ENCODE measurements at places on chromosomes 11 and 22.
A peak's percentile ranks its signal among the peaks of the same experiment; 100 is the strongest.

GRCh38 chr11:133476570-133477250 is 55.6 kb downstream of the OPCML start:
- DNase-seq, result no peak

DNA sequence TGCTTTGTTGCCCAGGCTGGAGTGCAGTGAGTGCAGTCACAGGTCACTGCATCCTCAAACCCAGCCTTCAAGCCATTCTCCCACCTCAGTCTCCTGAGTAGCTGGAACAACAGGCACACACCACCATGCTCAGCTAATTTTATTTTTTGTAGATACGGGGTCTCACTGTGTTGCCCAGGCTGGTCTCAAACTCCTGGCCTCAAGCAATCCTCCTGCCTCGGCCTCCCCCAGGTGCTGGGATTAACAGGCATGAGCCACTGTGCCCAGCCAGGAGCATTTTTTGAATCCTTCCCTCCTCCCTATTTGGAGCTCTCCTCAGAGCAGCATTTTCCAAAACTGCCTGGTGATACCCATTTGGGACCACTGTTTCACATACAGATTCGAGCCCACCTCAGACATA is 77.2 kb downstream of the NCAPD3 start:
- DNase-seq, result no peak

GRCh38 chr11:117754030-117754429 is 43.0 kb downstream of the DSCAML1 start:
- DNase-seq, result no peak

- no peak for DNase-seq
Observed at GRCh38 chr22:31651664-31652063, 10.4 kb downstream of the PISD start.

DNA sequence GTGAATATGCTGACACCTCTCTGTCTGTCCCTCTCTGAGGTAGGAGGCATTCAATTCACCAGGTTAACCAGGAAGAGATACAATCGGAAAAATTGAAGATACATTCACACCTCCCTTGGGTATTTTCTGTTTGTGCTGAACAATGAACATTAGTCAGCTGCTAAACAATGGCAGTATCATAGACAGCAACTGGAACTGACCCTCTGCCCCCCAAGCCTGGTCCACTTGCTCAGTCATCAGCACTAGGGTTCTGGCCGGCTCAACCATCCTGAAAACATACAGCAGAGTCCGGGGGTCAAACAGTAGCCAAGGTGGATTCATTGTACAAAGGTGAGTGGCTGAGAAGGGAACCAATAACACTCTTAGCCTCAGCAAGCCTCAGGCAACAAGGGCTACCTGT is 4.0 kb downstream of the NECTIN1 start:
- DNase-seq, result no peak

GRCh38 chr11:107962181-107962580 is 33.9 kb downstream of the RAB39A start:
- no peak for DNase-seq

- no peak for DNase-seq
Observed at GRCh38 chr11:108237058-108237481, 14.2 kb downstream of the ATM start.

GRCh38 chr11:64094463-64095260 is 58.9 kb downstream of the FLRT1 start:
- peak; percentile 56 for DNase-seq

GRCh38 chr11:117231842-117232091 is at the start of gene PCSK7:
TSS of gene PCSK7 (minus strand) at chr11:117232073. CDS start at chr11:117229844, 2,229 bp downstream.
- DNase-seq, result no peak

DNA sequence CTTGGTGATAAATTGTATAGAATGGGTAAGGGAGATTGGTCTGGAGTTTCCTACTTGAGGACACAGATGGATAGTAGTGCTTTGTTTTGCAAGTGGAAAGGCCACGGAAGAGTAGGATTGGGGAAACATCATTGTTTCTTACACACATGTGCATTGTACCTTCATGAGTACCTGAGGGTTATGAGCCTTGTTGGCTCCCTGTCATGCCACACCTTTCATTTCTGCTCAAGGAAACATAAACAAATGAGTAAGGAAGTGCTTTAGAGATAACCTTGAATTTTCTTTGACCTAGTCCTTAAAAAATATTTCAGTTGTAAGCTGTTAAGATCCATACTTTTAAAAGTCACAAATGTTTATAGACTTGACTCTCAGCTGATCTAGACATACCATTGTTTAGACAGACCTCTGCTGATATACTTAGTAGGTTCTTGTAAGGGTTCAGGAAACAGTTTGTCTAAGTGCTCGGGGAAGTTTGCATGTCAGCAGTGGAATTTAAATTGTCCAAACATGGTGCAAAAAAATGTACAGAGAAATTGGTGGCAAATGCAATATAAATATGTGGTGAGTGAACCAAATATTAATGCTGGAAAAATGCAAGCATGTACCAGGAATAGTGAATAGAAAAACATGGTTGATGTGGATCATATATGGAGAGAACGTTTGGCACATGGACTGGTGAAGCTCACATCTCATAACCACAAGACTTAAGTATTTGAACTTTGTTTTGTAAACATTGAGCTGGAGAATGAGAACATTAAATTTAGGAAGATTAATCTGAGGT is 40.9 kb downstream of the GAS2 start:
- DNase-seq, result no peak

DNA sequence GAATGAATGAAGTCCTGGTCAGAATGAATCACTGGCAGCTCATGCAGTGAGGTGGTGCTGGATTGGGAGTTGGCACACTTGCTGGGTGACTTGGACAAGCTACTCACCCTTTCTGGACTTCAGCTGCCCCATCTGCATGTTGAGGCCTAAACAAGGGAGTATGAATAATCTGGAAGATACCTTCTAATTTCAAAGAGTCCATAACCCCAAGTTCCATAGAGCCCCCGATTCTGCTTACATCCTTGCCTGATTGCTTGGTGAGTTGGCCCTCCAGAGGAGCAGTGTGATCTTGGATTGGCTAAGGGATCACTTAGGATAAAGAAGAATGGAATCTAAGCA is 18.3 kb upstream of the ACCSL start:
- DNase-seq, result no peak

DNA sequence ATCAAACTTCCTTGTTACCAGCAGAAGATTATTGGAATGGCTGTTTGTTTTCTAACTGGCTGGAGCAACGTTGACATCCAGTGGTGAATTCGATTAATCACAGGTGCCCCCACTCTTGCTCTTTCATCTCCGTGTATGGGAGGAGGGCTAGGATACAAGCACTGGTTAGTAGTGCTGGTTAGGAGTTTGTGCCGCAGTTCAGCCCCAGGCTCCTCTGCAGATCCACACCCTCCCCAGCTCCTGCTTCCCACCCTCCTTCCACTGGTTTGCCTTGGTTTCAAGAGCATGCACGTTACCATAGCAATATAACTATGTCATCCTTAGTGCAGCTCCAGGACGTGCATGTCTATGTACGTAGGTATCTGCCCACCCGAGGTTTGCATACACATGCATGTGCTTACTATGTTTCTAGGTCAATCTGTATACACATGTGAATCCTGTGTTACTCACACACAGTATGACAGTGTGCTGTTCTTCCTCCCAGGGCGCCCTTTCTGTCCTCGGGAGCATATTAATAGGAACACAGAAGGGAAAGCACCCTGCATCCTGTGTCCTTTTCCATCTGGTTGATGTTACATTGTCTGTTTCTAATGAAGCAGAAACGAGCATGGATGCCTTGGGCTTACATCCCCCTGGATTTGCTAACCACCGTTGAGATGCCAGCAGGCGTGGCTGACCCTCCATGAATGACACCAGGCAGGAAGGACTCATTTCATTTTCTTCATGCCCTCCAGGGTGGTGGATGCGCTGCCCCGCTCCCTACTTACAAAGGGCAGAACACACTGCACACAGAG is 539.3 kb downstream of the OPCML start:
- no peak for DNase-seq

GRCh38 chr11:62965574-62965973 is 19.2 kb downstream of the SLC22A6 start:
- DNase-seq, result peak; percentile 43

GRCh38 chr11:19912115-19912957 is 199.7 kb downstream of the NAV2 start:
- DNase-seq, result no peak

DNA sequence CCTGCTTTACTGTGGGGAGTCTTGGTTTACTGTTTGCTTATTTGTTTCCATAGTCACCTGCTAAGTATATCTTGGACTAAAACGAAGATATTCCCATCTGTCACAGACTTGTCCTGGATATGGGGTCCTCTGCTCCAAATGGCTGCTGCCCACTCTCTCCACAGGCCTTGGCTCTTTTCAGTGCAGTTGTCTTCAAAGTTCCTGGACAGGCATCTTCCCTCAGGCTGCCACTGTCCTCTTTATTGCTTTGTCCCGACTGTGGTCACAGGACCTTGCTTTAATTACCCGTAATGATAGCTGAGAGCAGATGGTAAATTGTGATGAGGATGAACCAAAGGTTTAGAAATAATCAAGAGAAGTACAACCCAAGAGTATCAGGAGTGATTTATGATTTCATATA is 713.9 kb upstream of the CCDC179 start:
- DNase-seq, result no peak

- no peak for DNase-seq
Observed at GRCh38 chr11:15233371-15234165, 118.8 kb downstream of the INSC start.

GRCh38 chr22:25728071-25728470 is 13.9 kb upstream of the MYO18B start:
- no peak for DNase-seq

DNA sequence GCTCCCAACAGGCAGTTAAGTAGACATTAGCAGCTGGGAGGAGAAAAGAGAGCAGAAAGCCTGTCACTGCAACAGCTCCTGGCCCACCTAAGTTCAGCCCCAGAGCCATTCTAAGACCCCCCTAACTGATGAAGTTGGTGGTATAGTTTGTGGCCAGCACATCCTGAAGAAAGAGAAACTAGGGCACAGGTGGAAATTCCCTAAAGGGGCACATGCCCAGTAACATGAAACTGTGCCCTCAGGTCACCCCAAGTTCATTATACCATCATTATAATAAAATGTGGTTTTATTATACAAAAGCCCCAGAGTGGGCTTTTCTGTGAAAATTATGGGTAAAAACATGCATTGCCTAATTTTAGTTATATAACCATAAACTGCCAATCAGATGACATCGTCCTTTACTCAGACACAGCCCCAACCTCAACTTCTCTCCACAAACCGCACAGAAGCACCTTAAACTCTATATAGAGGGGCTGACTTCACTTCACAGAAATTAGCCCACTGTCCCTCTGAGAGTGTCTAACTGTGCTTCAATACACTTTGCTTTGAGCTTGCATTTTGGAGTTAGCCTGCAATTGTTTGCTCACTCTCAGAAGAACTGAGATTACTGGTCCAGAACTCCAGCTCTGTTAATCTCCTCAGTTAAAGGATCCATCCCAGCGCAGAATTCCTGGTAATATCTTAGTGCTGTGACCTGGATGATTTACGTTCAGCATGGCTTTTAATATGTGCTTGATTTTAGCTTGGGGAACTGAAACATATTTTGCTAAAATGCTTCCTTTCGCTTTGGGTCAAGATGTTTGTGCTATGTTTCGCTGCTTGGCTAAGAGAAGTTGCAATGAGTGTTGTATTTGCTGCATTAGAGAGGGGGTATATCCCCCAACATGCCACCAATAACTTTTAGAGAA is 1.8 kb upstream of the APOL3 start:
- DNase-seq, result no peak

DNA sequence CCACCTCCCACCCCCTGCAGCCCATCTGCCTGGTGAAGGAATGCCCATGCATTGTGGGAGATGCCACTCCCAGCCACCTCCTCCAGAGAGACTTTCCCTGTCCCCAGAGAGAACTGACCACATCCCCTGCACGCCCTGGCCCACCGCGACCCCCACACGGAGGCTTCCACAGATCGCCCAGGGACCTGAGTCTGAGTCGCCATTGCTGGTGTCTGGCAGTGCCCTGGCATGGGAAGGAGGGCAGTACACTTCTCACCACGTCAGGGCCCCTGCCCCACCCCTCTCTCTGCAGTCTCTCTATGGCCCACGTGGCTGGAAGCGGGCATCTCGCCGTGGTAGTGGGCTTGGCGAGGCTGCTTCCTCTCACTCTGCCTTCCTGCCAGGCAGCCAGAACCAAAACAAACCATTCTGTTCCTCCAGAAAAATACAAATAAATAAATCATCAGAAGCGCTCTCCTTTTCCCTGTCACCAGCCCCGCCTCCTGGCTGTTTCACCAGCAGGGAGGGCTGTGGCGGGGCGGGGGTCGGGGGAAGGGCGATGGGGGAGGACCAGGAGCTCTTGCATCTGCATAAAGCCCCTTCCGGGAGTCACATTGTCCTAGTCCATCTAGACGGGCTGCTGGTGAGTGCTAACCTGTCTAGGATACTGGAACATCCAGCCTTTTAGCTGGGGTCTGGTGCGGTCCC is 20.9 kb downstream of the SHISAL1 start:
- DNase-seq, result no peak

DNA sequence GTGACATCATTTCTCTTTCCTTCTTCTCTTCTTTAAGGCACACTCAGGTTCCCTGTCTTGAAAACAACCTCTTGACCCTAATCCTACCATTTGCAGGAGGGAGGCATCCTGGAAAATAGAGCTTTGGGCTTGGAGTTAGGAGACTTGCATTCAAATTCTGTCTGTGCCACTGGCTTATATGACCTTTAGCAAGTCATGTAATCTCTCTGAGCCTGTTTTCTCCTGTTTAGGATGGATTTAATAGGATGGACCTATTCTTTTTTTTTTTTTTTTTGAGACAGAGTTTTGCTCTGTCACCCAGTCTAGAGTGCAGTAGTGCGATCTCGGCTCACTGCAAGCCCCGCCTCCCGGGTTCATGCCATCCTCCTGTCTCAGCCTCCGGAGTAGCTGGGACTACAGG is 25.1 kb upstream of the CCDC134 start:
- no peak for DNase-seq

DNA sequence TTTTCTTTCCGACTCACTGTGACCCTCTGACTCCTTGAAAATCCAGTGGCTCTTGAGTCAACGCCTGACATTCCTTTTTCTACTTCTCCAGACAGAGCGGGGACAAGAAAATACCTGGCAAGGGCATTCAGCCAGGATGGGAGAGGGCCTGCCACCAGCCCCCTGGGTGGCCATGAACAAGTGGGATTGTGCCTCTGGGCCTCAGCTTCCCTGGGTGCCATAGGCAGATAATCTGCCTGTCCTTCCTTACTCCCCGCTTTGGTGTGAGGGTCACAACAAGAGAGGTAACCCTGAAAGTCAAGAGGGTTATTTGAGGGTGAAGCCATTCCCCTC is 613.9 kb upstream of the CADM1 start:
- DNase-seq, result no peak

DNA sequence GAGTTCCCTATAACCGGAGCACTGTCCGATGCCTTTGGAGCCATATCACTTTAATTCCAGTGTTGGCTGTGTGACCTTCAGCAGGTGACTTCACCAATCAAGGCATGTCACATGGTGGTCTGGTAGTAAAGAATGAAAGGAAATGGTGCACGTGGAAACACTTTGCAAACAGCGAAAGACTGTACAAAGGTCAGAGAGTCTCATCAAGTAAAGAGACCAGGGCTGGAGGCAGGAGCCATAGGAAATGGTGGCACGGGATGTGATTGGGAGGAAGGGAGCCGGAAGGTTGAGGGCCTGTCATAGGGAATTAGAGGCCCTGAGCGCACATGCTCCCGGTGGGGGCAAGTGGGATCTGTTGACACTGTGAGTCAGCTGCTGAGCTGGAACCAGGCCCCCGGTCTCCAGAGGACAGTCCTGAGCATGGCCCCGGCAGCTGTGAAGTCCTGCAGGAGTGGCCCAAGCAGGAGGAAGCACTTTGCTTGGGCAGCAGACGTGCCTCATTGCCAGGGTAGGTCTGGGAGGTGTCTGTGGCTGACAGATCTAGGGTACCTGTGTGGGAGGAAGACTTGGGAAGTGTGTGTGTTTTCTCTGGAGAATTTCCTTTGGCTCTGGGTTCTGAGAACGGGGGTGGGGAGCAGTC is 2.0 kb downstream of the DAGLA start:
- DNase-seq, result no peak

GRCh38 chr11:132648851-132649250 is 883.5 kb downstream of the OPCML start:
- no peak for DNase-seq
